SJSA1 (cell line): ENCODE measurements at places on chromosomes 6 and 20. TPM values are rescaled to one million over a fixed set of nuclear protein-coding genes. Genes with fewer than 3 reads are reported as not detected.

Gene DZANK1
- total RNA-seq, result 0.97 and 1.1 TPM in 2 replicates

Gene C6orf58
- not detected in 2 replicates for total RNA-seq

Gene SLC4A11
- 0.24 TPM in 1 of 2 replicates, not detected in the other for total RNA-seq

Gene CLPSL2
- total RNA-seq, result not detected in 2 replicates

Gene UNC93A
- total RNA-seq, result not detected in 2 replicates

GRCh38 chr20:37911838-37912281 lies 8.9 kb downstream of the VSTM2L start:
- DNase-seq, result no peak

- DNase-seq, result peak; percentile 58
Observed at GRCh38 chr20:3710703-3711483, 1.5 kb downstream of the SIGLEC1 start.

- DNase-seq, result no peak
Observed at GRCh38 chr20:34831936-34832335, 6.5 kb upstream of the NCOA6 start.

DNA sequence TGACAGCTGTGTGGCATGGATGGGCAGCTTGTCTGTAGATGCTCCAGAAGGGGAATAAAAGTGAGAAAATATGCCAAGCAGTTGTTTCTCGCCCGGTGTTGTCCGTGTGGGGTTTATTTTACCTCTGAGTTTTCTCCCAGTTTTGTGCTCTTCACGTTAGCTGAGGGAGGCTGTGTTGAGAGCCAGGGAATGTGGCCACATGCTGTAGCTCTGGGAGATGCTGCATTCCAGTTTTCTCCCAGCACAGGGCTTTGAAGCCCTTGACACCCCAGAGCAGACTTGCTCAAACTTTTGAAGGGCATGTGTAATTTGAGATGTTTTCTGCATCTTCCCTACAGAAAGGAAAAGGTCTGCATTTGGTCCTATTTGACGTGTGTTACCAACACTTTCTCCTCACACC lies 67.7 kb downstream of the RREB1 start:
- no peak for DNase-seq

DNA sequence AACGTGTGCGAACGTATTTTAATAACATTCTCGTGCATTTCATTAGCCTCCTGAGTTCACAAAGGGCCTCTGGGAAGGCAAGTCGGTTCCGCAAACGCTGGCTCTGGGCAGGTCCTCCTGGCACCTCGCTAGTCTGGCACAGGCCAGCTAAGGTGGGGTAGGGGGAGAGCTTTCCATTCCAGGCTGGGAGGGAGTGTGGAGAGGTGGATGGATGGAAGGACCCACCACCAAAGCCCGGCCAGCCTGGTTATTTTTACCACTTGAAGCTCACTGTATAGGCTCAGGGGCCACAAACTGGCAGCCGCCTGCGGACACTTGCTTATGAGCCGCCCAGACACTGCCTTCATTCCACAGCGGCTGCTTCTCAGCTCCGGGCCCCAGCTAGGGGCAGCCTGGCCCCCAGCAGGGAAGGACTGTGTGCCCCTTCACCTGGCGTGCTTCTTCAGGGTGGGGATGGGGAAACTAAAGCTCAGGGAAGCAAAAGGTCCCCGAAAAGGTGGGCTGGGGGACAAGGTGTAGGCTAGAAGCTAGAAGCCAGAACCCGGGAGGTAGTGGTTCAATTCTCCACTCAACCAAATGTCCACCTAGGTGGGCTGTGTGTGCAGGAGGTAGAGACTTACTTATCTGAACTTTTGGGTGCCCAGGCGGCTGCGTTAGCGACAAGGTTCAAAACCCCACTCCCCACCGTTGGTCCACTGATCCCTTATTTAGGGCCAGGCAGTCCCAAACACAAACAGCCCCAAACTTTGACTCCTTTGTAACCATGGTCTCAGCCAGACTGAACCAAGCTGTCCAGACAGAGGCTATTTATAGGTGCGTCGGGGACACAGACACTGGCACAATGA lies 1.7 kb downstream of the PMEPA1 start:
- DNase-seq, result peak; percentile 23

DNA sequence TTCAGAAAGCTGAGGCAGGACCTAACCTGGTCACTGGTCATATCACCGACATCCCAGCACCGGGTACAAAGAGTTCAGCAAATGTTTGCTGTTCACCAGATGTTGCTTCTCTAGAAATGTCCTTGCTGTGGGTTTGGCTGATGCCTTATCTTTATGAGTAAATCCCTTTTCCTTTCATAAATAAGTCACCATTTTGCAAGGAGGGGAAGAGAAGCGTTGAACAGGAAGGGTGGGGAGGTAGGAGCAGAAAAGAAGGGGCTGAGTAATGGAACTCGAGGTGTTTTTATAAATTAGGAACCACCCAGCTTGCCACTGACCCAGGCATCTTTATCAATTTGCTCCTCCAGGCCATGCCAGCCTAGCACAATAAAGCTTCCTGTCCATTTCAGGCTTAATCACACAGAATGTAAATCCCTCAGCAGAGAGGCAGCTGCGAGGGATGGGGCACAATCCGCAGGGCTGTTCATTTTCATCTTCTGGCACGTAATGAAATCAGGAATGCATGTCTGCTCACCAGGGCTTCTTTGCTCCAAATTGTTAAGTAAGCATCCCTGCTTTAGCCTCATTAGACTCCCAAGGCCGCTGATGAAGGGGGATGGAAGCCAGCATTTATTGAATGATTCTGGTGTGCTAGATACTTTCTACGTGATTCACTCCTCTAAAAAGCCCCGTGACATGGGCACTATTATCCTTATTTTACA lies 371.9 kb upstream of the CHD6 start:
- no peak for DNase-seq
